ENCODE measurements at places on chromosomes 5 and 9.

DNA sequence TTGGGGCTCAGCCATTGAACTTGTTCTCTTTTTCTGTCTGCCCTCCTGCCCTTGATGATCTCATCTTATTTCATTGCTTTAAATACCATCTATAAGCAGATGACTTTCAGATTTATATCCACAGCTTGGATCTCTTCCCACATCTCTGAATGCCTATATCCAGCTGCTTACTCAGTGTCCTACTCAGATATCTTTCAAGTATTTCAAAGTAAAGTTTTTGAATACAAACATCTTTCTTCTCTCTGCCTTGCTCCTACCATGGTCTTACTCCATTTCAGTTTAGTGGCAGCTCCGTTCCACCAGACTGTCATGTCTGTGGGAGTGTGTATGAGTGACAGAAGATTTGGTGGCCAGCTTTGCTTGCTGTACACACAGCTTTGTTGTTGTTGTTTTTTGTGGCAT is 59.7 kb downstream of the ERBIN start:
- DNase-seq, result no peak

DNA sequence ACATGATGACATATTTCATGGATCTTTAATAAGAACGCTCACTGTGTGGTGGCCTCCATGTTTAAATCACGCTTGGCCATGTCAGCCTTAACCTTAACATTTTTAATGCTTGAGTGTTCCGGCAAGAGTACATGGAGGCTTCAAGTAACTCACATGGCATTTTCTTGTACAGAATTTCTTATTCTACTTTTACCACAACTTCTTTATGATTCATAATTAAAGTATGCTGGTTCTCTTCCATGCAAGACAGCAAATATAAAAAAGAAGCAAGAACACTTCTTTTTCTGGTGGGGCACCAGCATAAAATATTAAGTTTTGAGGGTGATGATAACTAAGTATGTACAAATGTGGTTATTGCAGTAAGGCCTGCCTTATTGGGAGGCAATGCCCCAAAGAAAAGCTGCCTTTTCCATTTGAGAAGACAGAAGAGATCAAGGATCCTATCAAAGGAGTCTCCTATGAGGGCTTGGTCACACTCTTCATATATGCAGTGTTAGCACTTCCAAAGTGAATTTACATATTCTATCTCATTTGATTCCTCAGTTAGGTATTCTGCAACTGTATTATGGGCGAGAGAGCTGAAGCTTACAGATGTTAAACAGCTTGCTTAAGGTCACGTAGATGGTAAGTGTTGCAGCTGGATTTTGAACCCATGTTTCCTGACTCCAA is 382.7 kb upstream of the MEF2C start:
- DNase-seq, result no peak

- no peak for DNase-seq
Measured at GRCh38 chr5:124729720-124730359, 16.6 kb downstream of the ZNF608 start.

GRCh38 chr5:6080930-6081726 is 297.2 kb downstream of the MED10 start:
- DNase-seq, result no peak

- DNase-seq, result no peak
Measured at GRCh38 chr9:98516897-98517503, 191.7 kb downstream of the GABBR2 start.

DNA sequence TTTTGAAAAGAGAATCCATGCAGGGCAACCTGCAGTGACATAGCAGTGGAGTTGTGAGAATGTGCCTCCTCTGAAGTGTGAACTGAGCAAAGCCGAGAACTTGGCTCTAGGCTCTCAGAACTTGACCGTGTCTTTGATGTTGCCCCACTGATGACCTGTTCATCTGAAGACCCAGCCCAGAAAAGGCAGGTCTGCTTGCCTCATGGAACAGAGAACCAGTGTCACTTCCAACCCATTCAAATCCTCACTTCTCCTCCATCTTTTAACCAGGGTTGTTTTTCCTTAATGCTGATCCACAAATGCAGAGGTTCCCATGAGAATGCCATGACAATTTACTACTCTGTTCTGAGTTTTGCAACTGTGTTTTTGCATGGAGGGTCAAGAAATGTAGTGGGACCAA is 155.4 kb downstream of the MED10 start:
- no peak for DNase-seq

DNA sequence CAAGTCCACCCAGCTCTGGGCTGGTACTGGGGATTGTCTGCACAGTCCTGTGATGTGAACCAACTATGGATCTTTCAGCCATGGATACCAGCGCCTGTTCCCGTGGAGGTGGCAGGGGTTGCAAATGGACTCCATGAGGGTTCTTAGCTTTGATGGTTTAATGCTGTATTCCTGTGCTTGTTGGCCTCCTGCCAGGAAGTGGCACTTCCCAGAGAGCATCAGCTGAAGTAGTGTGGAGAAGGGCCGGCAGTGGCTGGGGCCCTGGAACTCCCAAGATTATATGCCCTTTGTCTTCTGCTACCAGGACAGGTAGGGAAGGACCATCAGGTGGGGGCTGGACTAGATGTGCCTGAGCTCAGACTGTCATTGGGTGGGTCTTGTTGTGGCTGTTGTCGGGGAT is 1104.8 kb upstream of the COX7C start:
- DNase-seq, result no peak

- DNase-seq, result no peak
Measured at GRCh38 chr9:114621975-114622609, 11.0 kb downstream of the TMEM268 start.

- DNase-seq, result no peak
Measured at GRCh38 chr5:79886925-79887655, 104.0 kb downstream of the MTX3 start.

DNA sequence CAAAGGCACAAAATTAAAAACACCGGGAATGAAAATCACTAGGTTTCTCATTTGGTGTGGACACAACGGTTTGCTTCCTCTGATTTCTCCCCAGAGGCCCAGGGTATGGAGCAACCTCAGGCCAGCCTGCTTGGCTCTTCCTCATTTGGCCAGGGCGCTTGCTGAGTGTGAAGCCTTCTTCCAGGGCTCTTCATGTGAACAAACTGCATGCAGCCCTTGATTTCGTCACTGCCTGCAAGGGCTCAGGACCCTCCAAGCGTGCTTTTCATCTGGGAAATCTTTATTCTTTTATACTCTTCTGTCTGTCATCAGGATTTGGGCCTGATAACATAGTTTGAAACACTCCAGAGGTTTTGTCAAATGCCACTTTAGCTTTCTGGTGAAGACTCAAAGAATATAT is 122.6 kb upstream of the KLF4 start:
- DNase-seq, result no peak

DNA sequence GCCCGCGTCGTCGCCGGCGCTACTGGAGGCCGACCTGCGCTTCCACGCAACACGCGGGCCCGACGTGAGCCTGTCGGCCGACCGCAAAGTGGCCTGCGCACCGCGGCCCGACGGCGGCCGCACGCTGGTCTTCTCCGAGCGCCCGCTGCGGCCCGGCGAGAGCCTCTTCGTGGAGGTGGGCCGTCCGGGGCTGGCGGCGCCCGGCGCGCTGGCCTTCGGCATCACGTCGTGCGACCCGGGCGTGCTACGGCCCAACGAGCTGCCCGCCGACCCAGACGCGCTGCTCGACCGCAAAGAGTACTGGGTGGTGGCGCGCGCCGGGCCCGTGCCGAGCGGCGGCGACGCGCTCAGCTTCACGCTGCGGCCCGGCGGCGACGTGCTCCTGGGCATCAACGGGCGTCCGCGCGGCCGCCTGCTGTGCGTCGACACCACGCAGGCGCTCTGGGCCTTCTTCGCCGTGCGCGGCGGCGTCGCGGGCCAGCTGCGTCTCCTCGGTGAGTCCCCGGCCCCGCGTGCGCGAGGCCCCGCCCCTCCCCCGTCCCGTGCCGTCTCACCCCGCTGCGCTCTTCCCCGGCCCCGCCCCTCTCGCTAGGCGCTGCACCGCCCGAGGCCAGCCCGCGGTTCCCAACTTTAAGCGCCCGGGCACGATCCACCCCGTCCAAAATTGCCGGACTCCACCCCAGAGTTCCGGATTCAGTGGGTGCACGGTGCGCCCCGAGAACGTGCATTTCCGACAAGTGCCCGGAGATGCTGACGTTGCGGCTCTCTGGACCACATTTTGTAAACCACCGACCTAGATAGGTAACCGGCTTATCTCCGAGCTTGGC is 42.8 kb downstream of the NEURL1B start:
- DNase-seq, result no peak

- no peak for DNase-seq
Measured at GRCh38 chr5:6710070-6710469, 3.2 kb upstream of the TENT4A start.

DNA sequence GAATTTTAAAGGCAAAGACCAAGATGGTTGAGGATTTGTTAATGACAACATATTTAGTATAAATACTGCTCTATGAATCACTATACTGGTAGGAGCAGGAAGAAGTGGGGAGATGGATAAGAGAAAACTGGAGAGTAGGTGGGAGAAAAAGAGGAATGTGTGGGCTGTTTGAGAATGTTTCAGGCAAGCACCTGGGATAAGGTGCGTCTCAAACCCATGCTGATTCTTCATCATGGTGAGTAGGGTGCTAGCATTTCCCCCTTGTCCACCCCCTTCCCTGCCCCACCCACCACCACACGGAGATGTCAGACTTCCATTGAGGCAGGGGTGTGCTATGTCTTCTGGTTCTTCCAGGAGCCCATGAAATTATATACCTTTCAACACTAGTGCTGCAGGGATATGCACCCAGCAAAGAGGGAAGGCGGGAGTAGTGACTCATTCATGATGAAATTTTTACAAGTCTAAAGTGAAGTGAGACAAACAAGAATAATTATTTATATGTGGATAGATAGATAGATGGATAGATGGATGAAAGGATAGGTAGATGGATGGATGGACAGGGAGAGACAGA is 54.3 kb downstream of the MTX3 start:
- no peak for DNase-seq

GRCh38 chr5:140035881-140036280 is 7.2 kb downstream of the NRG2 start:
- DNase-seq, result no peak

- DNase-seq, result no peak
Measured at GRCh38 chr5:5104550-5104949, 35.6 kb upstream of the ADAMTS16 start.

GRCh38 chr9:73180403-73180802 is 28.7 kb downstream of the ANXA1 start:
- no peak for DNase-seq

GRCh38 chr5:176519810-176520720 is 17.1 kb downstream of the RNF44 start:
- DNase-seq, result no peak

- DNase-seq, result peak; percentile 21
Measured at GRCh38 chr9:77751341-77752091, 103.4 kb upstream of the GNA14 start.

GRCh38 chr5:5398071-5398470 is 24.4 kb upstream of the ICE1 start:
- no peak for DNase-seq
